GM13976 (cell line): ENCODE measurements at places on chromosomes 12 and 14.

- no peak for DNase-seq
These were observed 353.6 kb upstream of the SFSWAP start for GRCh38 chr12:131357185-131357747.

- DNase-seq = no peak
These were observed 27.0 kb upstream of the ESRRB start for GRCh38 chr14:76348898-76349297.

GRCh38 chr12:3012786-3013185 lies 53.6 kb downstream of the TEAD4 start:
- no peak for DNase-seq

DNA sequence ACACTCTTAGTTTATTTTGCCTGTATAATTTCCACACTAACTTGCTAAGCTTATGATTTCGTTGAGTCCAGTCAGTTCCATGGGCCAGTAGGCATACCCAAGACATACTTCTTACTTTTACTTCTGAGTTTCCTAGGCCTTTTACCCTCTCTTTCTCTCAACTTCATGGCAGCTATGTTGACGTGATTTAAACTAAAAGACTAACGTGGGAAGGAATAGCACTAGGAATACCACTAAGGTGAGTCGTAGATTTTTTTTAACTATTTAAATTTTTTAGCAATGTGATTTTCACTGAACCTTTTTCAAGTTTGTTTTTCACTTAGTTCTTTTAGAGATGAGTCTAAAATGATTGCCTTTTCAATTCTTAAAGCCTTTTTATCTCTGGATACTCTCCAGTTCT lies 793.5 kb upstream of the NOVA1 start:
- no peak for DNase-seq

GRCh38 chr12:11698729-11699128 lies 49.3 kb downstream of the ETV6 start:
- DNase-seq = no peak

DNA sequence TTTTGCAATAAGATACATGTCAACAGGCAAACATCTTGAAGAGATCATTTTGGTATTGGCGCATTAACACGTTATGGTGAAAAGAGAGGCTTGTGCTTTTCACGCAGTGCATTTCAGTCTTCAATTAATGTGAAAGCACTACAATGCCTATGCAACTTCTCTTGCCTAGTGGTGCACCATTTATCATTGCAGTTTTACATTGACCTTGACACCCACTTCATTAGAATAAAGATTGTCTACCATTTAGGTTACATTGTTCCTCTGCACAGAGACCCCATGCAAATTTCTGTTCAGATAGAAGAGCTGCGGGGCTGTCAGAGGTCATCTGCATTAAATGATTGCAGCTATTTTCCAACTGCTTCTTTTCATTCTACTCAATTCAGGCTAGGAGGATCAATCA lies 212.2 kb upstream of the NPAS3 start:
- DNase-seq = no peak

- no peak for DNase-seq
These were observed 55.5 kb downstream of the RPS6KA5 start for GRCh38 chr14:91004987-91005386.

- DNase-seq = no peak
These were observed 18.2 kb downstream of the RPS6KL1 start for GRCh38 chr14:74904635-74905503.

DNA sequence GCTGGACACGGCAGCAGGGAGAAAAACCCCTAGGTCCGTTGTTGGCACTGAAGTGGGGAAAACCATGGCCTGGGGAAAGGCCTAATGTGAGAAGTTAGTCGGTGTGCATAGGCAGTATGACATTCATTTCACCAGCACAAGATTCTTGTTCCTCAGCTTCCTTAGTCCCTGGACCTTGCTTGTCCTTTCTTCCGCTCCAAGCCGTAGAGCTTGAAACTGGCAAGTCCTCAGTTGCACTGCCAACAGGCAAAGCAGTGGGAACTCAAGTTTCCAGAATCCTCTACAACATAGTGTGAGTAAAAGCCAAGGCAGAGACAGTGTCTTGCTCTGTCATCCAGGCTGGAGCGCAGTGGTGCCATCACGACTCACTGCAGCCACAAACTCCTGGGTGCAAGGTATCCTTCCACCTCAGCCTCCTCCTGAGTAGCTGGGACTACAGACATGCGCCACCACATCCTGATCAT lies 138.5 kb upstream of the AMIGO2 start:
- no peak for DNase-seq
